Stimulated activated CD4-positive, alpha-beta T cell treated with anti-CD3 and anti-CD28 coated beads, Interleukin-1b, Interleukin-23, amount 100 ng/mL, for 48 hours (primary cell): ENCODE measurements at places on chromosomes 6 and 20.

GRCh38 chr6:96394727-96395126 lies 126.9 kb upstream of the UFL1 start:
- no peak for DNase-seq

GRCh38 chr20:41072190-41072863 lies 43.7 kb downstream of the TOP1 start:
- no peak for DNase-seq

DNA sequence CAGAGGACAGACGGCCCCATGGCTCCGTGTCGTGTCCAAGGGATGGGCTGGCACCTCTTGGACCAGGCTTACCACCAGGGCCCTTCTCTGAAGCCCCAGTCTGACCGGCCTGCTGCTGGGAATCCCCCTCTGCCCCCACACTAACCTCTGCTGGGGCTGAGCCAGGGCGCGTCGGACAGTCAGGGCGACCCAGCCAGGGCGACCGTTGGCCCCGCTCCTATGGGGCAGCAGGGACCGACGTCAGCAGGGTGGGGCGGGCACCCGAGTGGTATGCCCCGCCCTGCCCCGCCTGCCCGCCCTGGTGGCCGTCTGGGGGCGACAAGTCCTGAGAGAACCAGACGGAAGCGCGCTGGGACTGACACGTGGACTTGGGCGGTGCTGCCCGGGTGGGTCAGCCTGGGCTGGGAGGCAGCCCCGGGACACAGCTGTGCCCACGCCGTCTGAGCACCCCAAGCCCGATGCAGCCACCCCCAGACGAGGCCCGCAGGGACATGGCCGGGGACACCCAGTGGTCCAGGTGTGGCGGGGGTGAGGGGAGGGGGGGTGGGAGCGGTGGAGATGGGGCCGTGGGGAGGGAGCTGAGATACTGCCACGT lies at the start of gene SLC17A9:
SLC17A9 (plus strand) TSS at position 337 of the 595 bp plus-strand sequence; CDS start at position 459, 122 bp downstream.
- peak; percentile 46 for DNase-seq

GRCh38 chr20:58889334-58889760 lies 36.8 kb downstream of the GNAS start:
- DNase-seq, result no peak
